ENCODE measurements at places on chromosomes 5 and 9.

- no peaks in the 10 kb centered on the region for H3K36me3 ChIP-seq
- no peak for DNase-seq
- no peak overlapping the region for H3K4me3 ChIP-seq
- no peak overlapping the region for H3K27ac ChIP-seq
- H3K27me3 ChIP-seq = no peaks in the 10 kb centered on the region
These were observed 22.2 kb upstream of the TUSC1 start for GRCh38 chr9:25700430-25700829.

- no peaks in the 10 kb centered on the region for H3K36me3 ChIP-seq
- no peaks in the 10 kb centered on the region for H3K27me3 ChIP-seq
- H3K4me1 ChIP-seq = peaks cover 22% of the 10 kb centered on the region
- DNase-seq = no peak
These were observed 127.4 kb downstream of the BARX1 start for GRCh38 chr9:93827545-93828330.

- H3K27ac ChIP-seq = peak overlapping the region; percentile 79
- H3K4me3 ChIP-seq = peak overlapping the region; percentile 39
- H3K27me3 ChIP-seq = no peaks in the 10 kb centered on the region
- H3K4me1 ChIP-seq = peaks cover 42% of the 10 kb centered on the region
- no peaks in the 10 kb centered on the region for H3K36me3 ChIP-seq
- DNase-seq = peak; percentile 71
These were observed 209.2 kb upstream of the PAPPA start for GRCh38 chr9:115944166-115944948.

- no peak overlapping the region for H3K27ac ChIP-seq
- no peak overlapping the region for H3K4me3 ChIP-seq
- no peak for DNase-seq
These were observed 406.3 kb downstream of the SPOCK1 start for GRCh38 chr5:137092831-137093230.

- no peaks in the 10 kb centered on the region for H3K27me3 ChIP-seq
- H3K4me1 ChIP-seq = peaks cover 16% of the 10 kb centered on the region
- no peak overlapping the region for H3K27ac ChIP-seq
- H3K36me3 ChIP-seq = no peaks in the 10 kb centered on the region
These were observed 3.6 kb upstream of the AGPAT2 start for GRCh38 chr9:136690806-136691261.

GRCh38 chr9:36154331-36154952 lies 14.7 kb upstream of the CCIN start:
- DNase-seq = no peak
- H3K36me3 ChIP-seq = peaks cover 19% of the 10 kb centered on the region
- H3K4me3 ChIP-seq = no peak overlapping the region
- peak overlapping the region; percentile 56 for H3K27ac ChIP-seq

DNA sequence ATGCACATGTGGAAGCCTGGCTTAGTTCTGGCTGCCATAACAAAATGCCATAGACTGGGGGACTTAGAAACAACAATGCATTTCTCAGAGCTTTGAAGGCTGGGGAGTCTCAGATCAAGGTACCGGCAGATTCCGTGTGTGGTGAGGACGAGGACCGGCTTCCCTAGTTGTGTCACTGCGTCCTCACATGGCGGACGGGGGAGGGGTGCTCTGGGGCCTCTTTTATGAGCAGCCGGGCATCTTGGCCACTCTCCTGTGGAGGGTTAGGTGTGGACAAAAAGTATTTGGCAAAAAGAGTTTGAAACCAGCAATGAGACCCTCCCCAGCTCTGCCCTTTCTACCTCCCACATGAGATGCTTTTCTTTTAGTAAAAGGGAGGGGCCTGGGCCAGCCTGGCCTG lies 118.5 kb upstream of the LPCAT1 start:
- no peaks in the 10 kb centered on the region for H3K36me3 ChIP-seq
- no peaks in the 10 kb centered on the region for H3K27me3 ChIP-seq
- no peak overlapping the region for H3K27ac ChIP-seq
- DNase-seq = no peak
- no peak overlapping the region for H3K4me3 ChIP-seq

GRCh38 chr5:137611794-137612435 lies 112.8 kb upstream of the SPOCK1 start:
- DNase-seq = no peak
- no peaks in the 10 kb centered on the region for H3K4me1 ChIP-seq
- no peak overlapping the region for H3K27ac ChIP-seq
- no peaks in the 10 kb centered on the region for H3K36me3 ChIP-seq

DNA sequence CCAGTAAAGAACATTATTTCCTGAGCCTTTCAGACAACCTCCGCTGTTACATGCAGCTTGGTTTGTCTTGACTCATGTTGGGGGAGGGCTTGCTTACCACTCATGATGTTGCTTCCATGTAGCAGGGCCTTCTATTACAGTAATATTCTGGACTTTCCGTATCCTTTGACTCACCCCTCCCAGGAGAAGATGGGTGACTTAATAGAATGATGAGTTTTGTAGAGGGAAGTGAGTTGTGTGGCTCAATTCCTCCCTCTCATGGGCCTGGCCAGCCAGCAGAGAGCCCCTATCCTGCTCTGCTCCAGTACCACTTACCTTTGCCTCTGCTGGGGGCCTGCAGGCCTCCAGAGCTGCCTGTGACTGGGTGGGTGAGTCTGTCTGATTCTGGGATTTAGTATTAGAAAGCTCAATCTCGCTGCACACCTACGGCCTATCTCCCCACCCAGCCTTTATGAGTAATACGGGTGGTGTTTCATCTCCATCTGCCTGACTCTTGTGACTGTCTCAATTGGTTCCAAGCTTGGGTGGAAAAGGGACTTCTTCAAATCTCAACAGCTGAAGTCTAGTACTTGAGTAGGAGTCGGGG lies 52.6 kb upstream of the KLF9 start:
- no peak overlapping the region for H3K4me3 ChIP-seq
- H3K27ac ChIP-seq = no peak overlapping the region
- DNase-seq = no peak
- H3K27me3 ChIP-seq = no peaks in the 10 kb centered on the region
- peaks cover 9% of the 10 kb centered on the region for H3K4me1 ChIP-seq
- H3K36me3 ChIP-seq = no peaks in the 10 kb centered on the region

GRCh38 chr9:109426626-109427402 lies 71.3 kb downstream of the PTPN3 start:
- no peaks in the 10 kb centered on the region for H3K4me1 ChIP-seq
- no peak overlapping the region for H3K4me3 ChIP-seq
- H3K27me3 ChIP-seq = no peaks in the 10 kb centered on the region
- no peak for DNase-seq
- peaks cover 14% of the 10 kb centered on the region for H3K36me3 ChIP-seq

- no peak overlapping the region for H3K27ac ChIP-seq
- H3K4me3 ChIP-seq = no peak overlapping the region
- H3K36me3 ChIP-seq = no peaks in the 10 kb centered on the region
- no peaks in the 10 kb centered on the region for H3K4me1 ChIP-seq
- H3K27me3 ChIP-seq = no peaks in the 10 kb centered on the region
These were observed 137.3 kb upstream of the ACO1 start for GRCh38 chr9:32247168-32247567.

- H3K27me3 ChIP-seq = no peaks in the 10 kb centered on the region
- H3K4me1 ChIP-seq = peaks cover 5% of the 10 kb centered on the region
- H3K4me3 ChIP-seq = no peak overlapping the region
These were observed 58.6 kb downstream of the STARD4 start for GRCh38 chr5:111453747-111454146.

DNA sequence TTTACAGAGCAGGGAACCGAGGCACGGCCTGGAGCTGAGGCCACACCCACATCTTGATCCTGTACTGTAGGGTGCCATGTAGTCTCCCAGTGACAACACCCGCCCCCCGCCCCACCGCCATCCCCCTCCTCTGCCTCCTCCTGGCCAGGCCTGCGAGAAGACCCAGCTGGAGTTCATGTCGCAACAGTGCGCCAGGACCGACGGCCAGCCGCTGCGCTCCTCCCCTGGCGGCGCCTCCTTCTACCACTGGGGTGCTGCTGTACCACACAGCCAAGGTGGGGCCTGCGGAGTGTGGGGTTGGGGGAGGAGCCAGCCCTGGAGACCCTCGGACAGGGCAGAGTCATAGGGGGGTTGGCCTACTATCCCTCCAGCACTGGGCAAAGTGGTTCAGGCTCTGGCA lies 14.5 kb downstream of the ADAMTS13 start:
- no peaks in the 10 kb centered on the region for H3K36me3 ChIP-seq
- H3K27ac ChIP-seq = no peak overlapping the region
- H3K4me3 ChIP-seq = no peak overlapping the region
- no peaks in the 10 kb centered on the region for H3K27me3 ChIP-seq

GRCh38 chr9:72305102-72305546 lies 59.9 kb downstream of the ZFAND5 start:
- H3K4me3 ChIP-seq = peak overlapping the region; percentile 41
- H3K36me3 ChIP-seq = no peaks in the 10 kb centered on the region
- H3K27ac ChIP-seq = peak overlapping the region; percentile 28

- H3K36me3 ChIP-seq = no peaks in the 10 kb centered on the region
- peaks cover 22% of the 10 kb centered on the region for H3K4me1 ChIP-seq
- no peaks in the 10 kb centered on the region for H3K27me3 ChIP-seq
- H3K27ac ChIP-seq = no peak overlapping the region
- H3K4me3 ChIP-seq = no peak overlapping the region
These were observed 172.6 kb downstream of the RGS3 start for GRCh38 chr9:113636165-113636564.

Data from thoracic aorta (tissue), 2 donors.